A549 treated with RU486 at 1 μM for 4 hours (cell line): ENCODE measurements at places on chromosomes 3 and 15. TPM values are rescaled to one million over a fixed set of nuclear protein-coding genes. Genes with fewer than 3 reads are reported as not detected.

SLC28A1 gene
- total RNA-seq: 0.07 TPM in 1 of 5 replicates, not detected in the others

SPRED1 gene
- 5.8 to 8.9 TPM (median 8.7 TPM) in 5 replicates for total RNA-seq

CMTM6 gene
- total RNA-seq: 19.4 to 45.6 TPM (median 43.3 TPM) in 5 replicates

ZNF639 gene
- total RNA-seq: 13.1 to 24.9 TPM (median 22.4 TPM) in 5 replicates

SERINC4 gene
- total RNA-seq: 0.09 to 0.21 TPM (median 0.12 TPM) in 5 replicates

PROK2 gene
- total RNA-seq: not detected in 5 replicates

HYAL1 gene
- total RNA-seq: 0.27 to 0.50 TPM (median 0.45 TPM) in 5 replicates

ZNF80 gene
- not detected in 5 replicates for total RNA-seq

ISLR gene
- 0.14 to 0.59 TPM (median 0.25 TPM) in 5 replicates for total RNA-seq

GOLGA6B gene
- total RNA-seq: 0.09 TPM in 1 of 5 replicates, not detected in the others

TBC1D2B gene
- 10.7 to 15.8 TPM (median 13.3 TPM) in 5 replicates for total RNA-seq

LIPC gene
- total RNA-seq: 0.15 to 0.37 TPM in 2 of 5 replicates, not detected in the others

KCNMB3 gene
- 1.1 to 1.5 TPM (median 1.3 TPM) in 5 replicates for total RNA-seq

RTP3 gene
- not detected in 5 replicates for total RNA-seq

TEX264 gene
- total RNA-seq: 56.4 to 70.3 TPM (median 66.8 TPM) in 5 replicates

AADAC gene
- total RNA-seq: 13.0 to 20.7 TPM (median 16.7 TPM) in 5 replicates

ITGA11 gene
- 2.2 to 8.2 TPM (median 5.4 TPM) in 5 replicates for total RNA-seq

PPM1L gene
- 0.34 to 0.59 TPM (median 0.48 TPM) in 5 replicates for total RNA-seq

CACNA2D3 gene
- 0.03 to 0.05 TPM in 2 of 5 replicates, not detected in the others for total RNA-seq

EAF2 gene
- total RNA-seq: 1.7 to 3.2 TPM (median 1.9 TPM) in 5 replicates

ITIH4 gene
- 0.35 to 1.6 TPM (median 0.55 TPM) in 5 replicates for total RNA-seq

C3orf85 gene
- total RNA-seq: not detected in 5 replicates

HRG gene
- not detected in 5 replicates for total RNA-seq

MAN2A2 gene
- total RNA-seq: 21.0 to 29.3 TPM (median 25.3 TPM) in 5 replicates

STRIT1 gene
- not detected in 5 replicates for total RNA-seq

GAP43 gene
- 0.08 TPM in 1 of 5 replicates, not detected in the others for total RNA-seq

CCR8 gene
- total RNA-seq: not detected in 5 replicates

POU1F1 gene
- total RNA-seq: not detected in 5 replicates
